Stimulated activated CD8-positive, alpha-beta memory T cell treated with anti-CD3 and anti-CD28 coated beads, Interleukin-7, amount 100 ng/mL, for 1 hour (primary cell): ENCODE measurements at places on chromosomes 4 and X.

GRCh38 chrX:118824173-118824730 is 628 bp downstream of the ZCCHC12 start:
- DNase-seq = no peak

DNA sequence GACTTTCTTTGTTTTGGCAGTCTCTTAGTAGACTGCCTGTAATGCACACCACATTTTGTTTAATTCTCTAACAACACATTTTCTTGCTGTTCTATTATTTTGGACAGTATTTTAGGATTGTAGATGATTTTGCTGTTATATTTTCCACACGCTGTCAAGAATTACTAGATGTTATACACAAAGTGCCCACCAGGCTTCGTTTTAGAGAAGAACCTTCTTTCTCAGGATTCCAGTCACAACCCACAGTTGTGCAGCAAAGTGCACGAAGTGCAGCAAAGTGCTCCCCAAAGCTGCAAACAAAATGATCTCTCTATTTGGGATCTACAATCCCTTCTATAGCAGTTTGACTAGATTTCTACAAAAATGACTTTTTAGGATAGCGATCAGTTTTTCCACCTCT is 2.4 kb downstream of the ZNF141 start:
- no peak for DNase-seq

DNA sequence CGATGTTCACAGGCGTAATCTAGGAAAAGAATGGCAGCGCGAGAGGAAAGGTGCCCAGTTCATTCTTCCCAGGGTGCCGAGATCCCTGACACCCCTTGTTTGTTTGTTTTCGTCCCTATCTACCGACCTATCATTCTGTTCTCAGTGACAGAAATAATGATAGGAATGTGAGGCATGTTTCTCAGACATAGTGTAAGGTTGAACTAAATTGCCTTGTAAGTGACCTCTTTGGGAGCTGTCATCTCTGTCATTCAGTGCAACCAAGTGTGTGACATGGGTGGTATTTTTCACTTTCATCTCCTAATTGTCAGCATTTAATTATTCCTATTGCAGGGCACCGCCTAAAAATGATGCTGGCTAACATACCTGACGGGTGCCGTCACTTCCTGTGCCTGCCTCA is 24.4 kb downstream of the CLDN22 start:
- no peak for DNase-seq

DNA sequence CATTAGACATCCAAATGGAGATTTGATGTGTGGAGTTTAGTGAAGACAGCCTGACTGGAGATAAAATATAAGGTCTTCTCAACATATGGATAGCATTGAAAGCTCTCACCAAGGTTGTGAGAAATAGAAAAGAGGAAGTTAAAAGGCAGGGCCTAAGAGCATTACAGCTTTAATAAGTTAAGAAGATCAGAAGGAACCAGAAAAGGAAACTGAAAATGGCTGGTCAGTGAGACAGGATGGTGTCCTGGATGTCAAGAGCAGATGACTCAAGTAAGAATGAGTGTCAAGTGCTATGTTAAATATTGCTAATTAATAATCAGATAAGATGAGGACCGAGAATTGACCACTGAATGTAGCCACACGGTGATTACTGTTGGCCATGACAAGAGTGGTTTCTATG is 642.9 kb downstream of the STPG2 start:
- DNase-seq = no peak

- DNase-seq = no peak
Measured at GRCh38 chrX:26922278-26922677, 540.9 kb downstream of the PPP4R3C start.

- DNase-seq = no peak
Measured at GRCh38 chr4:145769450-145770037, 89.6 kb downstream of the C4orf51 start.

DNA sequence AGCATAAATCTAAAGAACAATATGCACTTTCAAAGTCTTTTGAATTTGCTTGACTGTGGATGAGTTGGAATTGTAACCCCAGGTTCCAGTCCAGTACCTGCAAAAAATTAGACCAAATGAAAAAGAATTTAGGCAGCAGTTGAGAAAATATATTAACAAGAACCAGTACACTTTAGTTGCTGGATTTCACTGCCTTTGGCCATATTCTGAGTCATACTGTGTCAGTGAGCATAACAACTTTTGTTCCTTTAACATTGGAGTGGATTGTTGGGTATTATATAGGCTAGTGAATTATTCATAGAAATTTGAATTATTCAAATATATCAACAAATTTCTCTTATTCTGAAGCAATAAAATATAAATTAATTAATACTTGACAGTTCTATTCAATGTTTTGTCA is 101.5 kb upstream of the SMAD1 start:
- no peak for DNase-seq

DNA sequence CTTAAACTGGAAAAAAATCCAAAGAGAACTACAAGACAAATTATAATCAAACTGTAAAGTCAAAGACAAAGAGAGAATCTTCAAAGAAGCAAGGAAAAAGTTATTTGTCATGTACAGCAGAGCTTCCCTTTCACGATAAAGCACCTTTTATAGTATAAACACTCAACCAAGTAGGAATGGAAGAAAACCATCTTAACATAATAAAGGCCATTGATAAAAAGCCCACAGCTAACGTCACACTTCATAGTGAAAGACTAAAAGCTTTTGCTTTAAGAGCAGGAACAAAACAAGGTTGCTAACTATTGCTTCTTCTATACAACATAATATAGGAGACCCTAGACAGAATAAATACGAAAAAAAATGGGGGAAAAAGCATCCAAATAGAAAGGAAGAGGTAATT is 595.7 kb upstream of the POU3F4 start:
- no peak for DNase-seq

- DNase-seq = no peak
Measured at GRCh38 chrX:148825696-148826095, 325.3 kb downstream of the AFF2 start.

- DNase-seq = no peak
Measured at GRCh38 chr4:71537551-71538065, 198.8 kb downstream of the SLC4A4 start.
